Sigmoid colon (tissue), 7 donors: ENCODE measurements at places on chromosomes 1 and 21. TPM values are rescaled to one million over a fixed set of nuclear protein-coding genes. Genes with fewer than 3 reads are reported as not detected.

The BMP8B gene
- polyA plus RNA-seq, result 3.0 TPM

The NPR1 gene
- 7.6 TPM for polyA plus RNA-seq

The DCAF6 gene
- 49.0 TPM for polyA plus RNA-seq

The SPRR2E gene
- 0.16 TPM for polyA plus RNA-seq

The CLCA1 gene
- polyA plus RNA-seq, result 201 TPM

The ATP13A2 gene
- polyA plus RNA-seq, result 8.1 TPM

The FOXO6 gene
- 0.20 TPM for polyA plus RNA-seq

The MAGI3 gene
- polyA plus RNA-seq, result 13.3 TPM

The KIAA1614 gene
- polyA plus RNA-seq, result 1.8 TPM

The KRTAP7-1 gene
- polyA plus RNA-seq, result not detected

The SLC26A9 gene
- 0.60 TPM for polyA plus RNA-seq

The CNTN2 gene
- not detected for polyA plus RNA-seq

The OR6K3 gene
- polyA plus RNA-seq, result not detected

The CREB3L4 gene
- 18.0 TPM for polyA plus RNA-seq

The SRSF4 gene
- polyA plus RNA-seq, result 41.4 TPM
